ENCODE measurements at places on chromosomes 7 and 10.

GRCh38 chr7:134567368-134567767 is 18.5 kb downstream of the AKR1B15 start:
- no peak for DNase-seq

DNA sequence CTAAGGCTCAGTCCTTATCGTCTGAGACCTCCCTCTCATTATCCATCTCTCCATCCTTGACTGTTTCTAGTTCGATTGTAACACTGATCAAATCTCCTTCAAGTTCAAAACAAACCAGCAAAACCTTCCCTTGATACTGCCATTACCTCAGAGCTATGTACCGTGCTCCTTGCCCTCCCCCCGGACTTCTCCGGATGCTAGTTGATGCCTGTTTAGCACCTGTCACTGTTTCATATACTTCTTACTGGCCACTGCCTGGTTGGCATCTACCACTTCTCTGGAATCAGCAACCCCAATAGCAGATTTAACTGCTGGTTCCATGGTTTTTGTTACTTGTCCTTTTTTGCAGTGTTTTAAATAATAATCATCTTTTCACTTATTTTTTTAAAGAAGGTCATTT is 64.1 kb downstream of the BMPR1A start:
- no peak for DNase-seq

- DNase-seq = peak; percentile 21
Measured at GRCh38 chr7:30206942-30207341, 72.2 kb downstream of the MTURN start.

- DNase-seq = no peak
Measured at GRCh38 chr10:86049442-86049841, 317.2 kb downstream of the GRID1 start.

DNA sequence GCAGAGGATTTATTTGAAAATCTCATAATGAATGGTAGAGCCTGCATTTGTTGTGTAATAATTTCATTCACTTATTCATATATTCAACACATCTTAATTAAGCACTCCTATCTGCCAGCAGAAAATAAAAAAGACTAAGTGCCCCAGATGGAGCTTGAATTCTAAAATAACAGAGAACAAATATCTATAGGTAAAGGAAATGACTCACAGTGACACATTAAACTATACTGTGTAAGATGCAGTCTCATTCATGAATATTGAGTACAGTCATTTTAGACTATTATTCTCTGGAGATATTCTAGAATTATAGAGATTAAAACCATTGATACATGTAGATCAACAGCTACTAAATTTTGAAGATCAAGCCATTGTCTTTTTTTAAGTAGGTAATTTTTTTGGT is 72.1 kb downstream of the PTPRZ1 start:
- no peak for DNase-seq

DNA sequence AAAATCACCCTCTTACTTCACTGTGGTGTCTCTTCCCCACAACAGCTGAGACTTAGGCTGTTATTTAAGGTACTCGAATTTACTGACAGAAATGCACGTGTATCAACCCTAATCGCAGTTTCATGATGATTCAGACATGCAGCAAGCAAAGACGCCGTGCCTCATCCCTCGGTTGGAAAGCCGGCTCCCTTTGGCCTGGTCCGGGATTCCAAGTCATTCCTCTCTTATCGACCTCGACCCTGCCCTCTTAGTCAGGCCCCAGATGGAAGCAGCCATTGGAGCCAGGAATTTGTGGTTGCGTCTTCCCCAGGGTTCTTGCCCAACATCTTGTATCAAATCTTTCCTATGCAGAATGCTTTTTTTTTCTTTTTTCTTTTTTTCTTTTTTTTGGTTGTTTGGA is 229.5 kb downstream of the GATA3 start:
- DNase-seq = no peak

DNA sequence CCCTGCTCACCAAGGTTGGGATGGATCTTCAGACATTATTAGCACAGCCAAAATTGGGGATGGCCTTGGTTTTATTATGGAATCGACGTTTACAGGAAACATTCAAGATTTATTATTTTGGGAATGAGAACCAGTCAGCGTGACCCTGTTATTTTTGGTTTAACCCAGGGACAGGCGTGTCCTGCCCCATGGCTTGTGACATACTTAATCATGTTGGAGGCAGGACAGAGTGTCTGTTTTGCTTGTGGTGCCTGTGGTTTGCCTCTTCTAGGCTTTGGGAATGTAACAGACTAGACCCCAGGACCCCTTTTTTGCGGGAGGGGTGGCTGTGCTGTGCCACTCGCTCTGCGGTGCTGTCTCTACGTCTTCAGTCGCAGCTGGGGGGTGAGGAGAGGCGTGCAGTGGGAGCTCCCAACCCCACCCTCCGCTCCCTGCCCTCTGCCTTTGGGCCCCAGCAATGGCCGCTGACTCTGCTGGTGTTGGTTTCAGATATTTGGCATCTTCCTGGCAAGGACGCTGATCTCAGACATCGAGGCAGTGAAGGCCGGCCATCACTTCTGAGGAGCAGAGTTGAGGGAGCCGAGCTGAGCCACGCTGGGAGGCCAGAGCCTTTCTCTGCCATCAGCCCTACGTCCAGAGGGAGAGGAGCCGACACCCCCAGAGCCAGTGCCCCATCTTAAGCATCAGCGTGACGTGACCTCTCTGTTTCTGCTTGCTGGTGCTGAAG is 20.1 kb upstream of the SH2D4B start:
- no peak for DNase-seq

DNA sequence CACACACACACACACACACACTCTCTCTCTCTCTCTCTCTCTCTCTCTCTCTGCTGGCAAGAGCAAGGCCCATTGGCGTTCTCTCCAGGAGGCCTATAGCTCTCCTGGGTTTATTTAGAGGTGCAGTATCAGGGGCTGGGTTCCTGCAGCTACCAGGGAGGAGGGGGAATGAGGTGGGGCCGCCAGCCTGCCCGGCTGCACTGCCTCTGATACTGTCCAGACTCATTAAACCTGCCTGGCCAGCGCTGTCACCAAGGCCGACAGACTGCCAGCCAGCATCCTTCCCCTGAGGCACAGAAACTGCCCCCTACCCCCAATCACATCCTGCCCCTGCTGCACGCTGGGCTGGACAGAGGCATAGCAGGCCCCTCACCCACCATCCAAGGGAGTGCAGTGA is 4.3 kb downstream of the PRRT4 start:
- no peak for DNase-seq

DNA sequence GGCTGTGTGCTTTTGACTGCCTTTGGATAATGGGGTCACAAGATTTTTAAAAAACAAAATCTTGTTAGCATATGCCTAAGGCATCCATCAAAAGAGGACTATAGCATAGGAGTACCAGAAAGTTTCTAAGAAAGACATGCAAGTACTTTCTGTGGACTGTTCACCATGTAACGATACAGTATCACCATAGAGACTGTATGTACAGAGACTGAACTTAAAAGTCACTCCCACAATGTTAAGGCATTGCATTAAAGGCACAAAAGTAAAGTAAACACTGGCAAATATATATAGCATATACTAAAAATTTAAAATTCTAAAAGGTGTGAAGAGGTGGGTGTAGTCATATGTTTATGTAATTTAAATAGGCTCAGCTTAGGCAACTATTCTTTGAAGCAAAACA is 190.9 kb downstream of the IMMP2L start:
- no peak for DNase-seq

DNA sequence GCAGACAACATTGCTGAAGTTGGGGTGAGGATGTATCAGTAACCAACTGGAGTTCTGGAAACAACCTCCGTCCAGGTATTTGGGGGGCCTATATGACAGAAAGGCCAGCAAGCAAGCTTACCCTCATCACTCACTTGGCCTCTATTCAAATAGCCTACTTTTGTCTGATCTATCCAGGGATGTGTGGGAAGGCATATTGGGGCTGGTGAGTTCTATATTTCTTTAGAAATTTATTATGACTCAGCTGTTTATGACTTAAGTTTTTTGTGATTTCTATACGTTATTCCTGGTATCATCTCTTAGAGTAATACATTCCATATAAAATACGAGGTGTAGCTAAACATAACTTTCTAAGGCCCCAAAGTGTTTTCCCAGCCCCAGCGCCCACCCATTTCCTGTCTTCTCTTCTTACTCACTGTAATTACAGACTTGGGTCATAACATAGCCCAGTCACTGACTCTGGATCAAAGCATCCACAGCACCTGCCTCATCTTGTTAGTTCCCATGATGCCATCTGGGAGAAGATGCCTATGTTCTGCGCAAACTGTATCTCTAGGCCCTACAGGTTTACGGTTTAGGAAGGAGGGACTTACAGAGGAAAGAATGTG is 18.1 kb downstream of the GARS1 start:
- DNase-seq = no peak

GRCh38 chr7:95088536-95089215 is 181.3 kb downstream of the PPP1R9A start:
- DNase-seq = no peak

DNA sequence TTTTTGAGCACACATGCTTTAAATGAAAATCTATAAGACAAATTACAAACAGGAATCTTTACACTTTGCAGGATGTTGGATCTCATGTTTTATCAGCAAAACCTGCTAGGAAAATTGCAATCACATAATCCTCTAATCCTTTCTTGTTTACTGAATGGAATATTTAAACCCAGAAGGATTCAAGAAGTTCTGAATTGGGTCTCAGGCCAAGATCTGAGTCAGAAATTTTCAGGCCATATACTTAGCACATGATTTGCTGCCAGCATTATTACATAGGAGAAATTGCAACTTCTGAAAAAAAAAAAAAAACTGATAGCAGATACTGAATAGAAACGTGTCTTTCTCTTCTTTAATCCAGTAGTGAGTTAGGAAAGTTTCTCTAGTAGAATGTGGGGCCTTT is 1005.3 kb upstream of the POT1 start:
- no peak for DNase-seq

GRCh38 chr7:44401692-44402091 is 76.3 kb upstream of the CAMK2B start:
- DNase-seq = no peak

DNA sequence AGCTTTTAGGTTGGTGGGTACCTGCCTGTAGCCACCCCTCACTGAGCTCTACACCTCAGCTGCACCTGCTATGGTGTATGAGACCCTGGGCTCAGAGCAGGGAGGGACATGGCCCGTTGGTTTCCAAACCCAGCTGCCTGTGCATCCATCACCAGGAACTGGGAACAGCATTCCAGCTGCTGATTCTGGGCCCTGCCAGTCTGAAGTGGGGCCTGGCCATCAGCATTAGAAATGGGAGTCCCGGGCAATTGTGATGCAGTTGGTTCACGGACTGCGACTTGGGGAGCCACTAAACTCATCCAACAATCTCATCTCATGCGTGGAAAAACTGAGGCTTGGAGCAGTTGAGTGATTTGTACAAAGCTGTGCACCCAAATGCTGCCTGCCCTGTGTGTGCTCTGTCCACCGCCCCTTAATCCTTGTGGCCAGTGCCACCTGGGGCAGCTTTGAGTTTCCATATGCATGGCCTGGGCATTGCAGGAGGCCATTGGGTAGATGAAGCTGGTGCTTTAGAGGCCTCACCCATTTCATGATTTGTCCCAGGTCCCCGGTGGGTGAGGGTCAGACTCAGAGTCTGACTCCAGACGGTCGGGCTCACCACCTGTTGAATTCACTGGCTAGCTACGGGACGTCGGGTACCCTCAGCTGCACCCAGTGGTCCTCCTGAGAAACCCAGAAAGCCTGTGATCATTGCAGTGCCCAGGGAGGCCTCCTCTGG is 109.0 kb upstream of the SHH start:
- DNase-seq = no peak

DNA sequence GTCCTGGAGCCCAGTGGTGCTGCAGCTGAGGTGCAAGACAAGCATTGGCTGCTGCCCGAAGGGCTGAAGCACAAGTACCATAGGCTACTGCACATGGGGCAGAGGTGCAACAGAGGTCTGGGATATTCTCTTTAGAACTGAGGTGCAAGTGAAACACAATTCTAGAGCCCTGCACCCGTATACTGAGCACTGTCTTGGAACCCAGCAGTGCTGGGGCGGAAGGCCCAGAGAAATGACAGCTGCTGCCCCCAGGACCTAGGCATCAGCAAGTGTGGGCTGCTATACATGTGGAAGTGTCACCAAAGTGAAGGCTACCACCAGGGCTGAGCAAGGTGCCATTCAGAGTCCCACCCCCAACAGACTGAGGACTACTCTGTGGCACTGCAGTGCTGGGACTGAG is 393.6 kb upstream of the STEAP1 start:
- DNase-seq = no peak

- no peak for DNase-seq
Measured at GRCh38 chr7:37342176-37342687, 106.4 kb downstream of the ELMO1 start.

- no peak for DNase-seq
Measured at GRCh38 chr7:133081119-133081598, 731 bp downstream of the CHCHD3 start.

GRCh38 chr7:140456551-140457051 is 22.7 kb downstream of the MKRN1 start:
- no peak for DNase-seq

GRCh38 chr10:118107040-118107439 is 60.3 kb upstream of the RAB11FIP2 start:
- no peak for DNase-seq

- DNase-seq = no peak
Measured at GRCh38 chr7:5345671-5346070, 62.9 kb downstream of the SLC29A4 start.

DNA sequence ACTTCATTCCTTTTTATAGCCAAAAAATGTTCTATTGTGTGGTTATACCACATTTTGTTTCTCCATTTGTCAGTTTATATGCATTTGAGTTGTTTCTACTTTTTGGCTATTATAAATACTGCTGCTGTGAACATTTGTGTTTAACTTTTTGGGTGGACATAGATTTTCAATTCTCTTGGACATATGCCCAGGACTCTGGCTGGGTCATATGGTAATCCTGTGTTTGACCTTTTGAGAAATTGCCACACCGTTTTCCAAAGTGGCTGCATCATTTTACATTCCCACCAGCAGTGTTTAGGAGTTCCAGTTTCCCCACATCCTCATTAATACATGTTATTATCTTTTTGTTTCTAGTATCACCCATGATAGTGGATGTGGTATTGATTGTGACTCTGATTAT is 39.4 kb downstream of the CSGALNACT2 start:
- no peak for DNase-seq

DNA sequence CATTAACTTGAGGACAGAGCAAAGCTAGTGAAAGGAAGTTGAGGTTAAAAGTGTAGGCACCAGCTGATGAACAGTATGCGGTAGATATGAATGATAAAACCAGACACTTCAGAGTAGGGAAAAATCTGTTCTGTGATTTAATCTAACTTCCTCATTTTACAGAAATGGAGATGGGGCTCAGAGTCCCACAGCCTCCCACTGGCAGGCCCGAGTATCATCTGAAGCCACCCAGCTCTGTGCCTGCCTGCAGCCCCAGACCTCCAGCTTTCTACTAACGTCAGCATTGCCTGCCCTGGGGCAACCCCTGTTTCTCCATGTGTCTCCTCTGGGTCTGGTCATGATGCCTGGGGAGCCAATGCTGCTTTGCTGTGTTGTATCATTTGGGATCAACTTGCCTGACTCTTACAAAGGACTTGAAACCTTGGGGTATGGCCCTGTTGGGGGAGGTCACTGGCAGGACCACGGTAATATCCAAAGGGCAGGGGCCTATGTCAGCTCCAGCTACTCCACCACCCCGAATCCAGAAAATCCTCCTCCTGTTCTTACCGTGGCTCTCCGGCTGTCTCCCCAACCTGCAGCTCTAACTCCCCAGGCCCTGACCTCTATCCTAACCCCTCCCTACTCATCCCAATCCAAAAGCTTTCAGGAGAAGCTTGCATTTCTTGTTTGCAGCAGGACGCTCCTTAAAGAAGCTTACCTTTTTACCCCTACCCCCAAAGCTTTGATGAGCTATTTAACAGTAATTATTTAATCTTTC is 56.2 kb upstream of the NPY start:
- DNase-seq = no peak

- no peak for DNase-seq
Measured at GRCh38 chr7:117347480-117347879, 24.6 kb upstream of the WNT2 start.

GRCh38 chr10:116521424-116522290 is 24.1 kb upstream of the PNLIP start:
- peak; percentile 18 for DNase-seq

Data from retina (tissue), 1 donor.